ENCODE measurements at places on chromosomes 2 and 18. TPM values are rescaled to one million over a fixed set of nuclear protein-coding genes. Genes with fewer than 3 reads are reported as not detected.

MAPRE3 gene
- 12.0 TPM for total RNA-seq

GRCh38 chr2:15580451-15580850 is 11.2 kb upstream of the DDX1 start:
- H3K4me3 ChIP-seq: no peak overlapping the region
- peaks cover under 1% of the 10 kb centered on the region for H3K27me3 ChIP-seq
- peaks cover 4% of the 10 kb centered on the region for H3K4me1 ChIP-seq

GNLY gene
- not detected for total RNA-seq

GRCh38 chr2:200380833-200381542 is 74.5 kb downstream of the SPATS2L start:
- H3K4me3 ChIP-seq: no peak overlapping the region
- H3K27me3 ChIP-seq: no peaks in the 10 kb centered on the region
- H3K36me3 ChIP-seq: no peaks in the 10 kb centered on the region
- H3K4me1 ChIP-seq: peaks cover 69% of the 10 kb centered on the region
- H3K27ac ChIP-seq: peak overlapping the region; percentile 89
- DNase-seq: no peak

DNA sequence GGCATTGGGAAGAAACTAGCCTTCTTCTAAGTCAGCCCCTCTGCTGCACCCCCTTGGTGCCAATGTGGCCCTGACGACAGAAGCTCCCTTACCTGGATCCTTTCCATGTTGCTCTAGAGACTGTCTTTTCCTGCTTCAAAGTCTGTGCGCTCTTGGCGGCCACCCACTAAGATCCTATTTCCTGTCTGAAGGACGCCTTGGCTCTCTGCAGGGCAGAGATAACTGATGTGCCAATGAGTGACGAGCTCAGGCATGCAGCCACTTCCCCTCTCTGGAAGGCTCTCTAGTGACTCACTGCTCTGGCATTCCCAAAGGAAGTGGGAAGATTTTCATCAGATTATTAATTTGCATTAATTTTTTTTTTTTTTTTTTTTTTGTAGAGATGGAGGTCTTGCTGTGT is 273.5 kb downstream of the CDH20 start:
- H3K27me3 ChIP-seq: no peaks in the 10 kb centered on the region
- H3K27ac ChIP-seq: peak overlapping the region; percentile 96
- DNase-seq: no peak
- peaks cover 74% of the 10 kb centered on the region for H3K4me1 ChIP-seq

ITGB6 gene
- total RNA-seq: 2.3 TPM

GRCh38 chr2:138626148-138626547 is 124.6 kb downstream of the SPOPL start:
- H3K27me3 ChIP-seq: peaks cover 16% of the 10 kb centered on the region
- no peak for DNase-seq
- no peaks in the 10 kb centered on the region for H3K36me3 ChIP-seq
- no peak overlapping the region for H3K27ac ChIP-seq

DNA sequence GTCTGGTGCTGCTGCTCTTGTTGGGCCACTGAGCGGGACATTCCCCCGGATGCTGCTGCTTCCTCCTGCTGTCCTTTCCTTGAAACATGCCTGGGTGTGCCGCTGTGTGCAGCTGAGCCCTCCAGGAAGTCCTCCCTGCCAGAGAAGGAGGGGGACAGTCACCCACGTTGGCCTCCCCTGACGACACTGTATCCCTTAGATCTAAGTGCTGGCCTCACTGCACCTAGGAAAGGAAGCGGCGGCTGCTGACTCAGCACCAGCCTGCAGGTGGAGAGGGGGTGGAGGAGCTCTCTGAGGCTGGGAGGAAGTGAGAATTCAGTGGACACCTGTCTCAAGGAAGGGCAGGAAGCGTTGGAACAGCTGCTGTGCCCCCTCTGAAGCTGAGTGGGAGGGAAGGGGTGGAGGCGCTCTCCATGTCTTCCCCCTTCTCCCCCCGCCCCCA is 239.8 kb downstream of the HAUS1 start:
- H3K36me3 ChIP-seq: no peaks in the 10 kb centered on the region
- H3K27me3 ChIP-seq: peaks cover 8% of the 10 kb centered on the region
- H3K27ac ChIP-seq: no peak overlapping the region
- H3K4me3 ChIP-seq: no peak overlapping the region

REV1 gene
- total RNA-seq: 25.0 TPM

DNA sequence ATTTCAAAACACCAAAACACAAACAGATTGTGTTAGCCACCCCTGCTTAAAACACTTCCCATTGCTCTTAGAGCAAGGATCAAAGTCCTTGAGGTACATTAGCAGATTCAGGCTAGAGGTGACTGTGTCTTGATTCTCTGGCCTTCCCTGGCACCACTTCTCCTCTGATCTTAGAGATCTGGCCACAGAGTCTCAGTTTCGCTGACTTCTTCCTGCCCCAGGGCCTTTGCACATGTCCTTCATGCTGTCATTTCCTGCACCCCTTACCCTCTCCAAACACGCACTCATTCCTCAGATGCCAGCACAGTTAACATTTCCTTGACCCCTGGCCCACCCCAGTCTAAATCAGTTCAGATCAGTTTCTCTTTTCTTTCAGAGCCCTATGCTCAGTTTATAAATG is 16.9 kb downstream of the CXCR4 start:
- no peak overlapping the region for H3K27ac ChIP-seq
- H3K4me3 ChIP-seq: no peak overlapping the region
- no peak for DNase-seq
- no peaks in the 10 kb centered on the region for H3K4me1 ChIP-seq

- H3K4me3 ChIP-seq: peak overlapping the region; percentile 48
- DNase-seq: no peak
- H3K27ac ChIP-seq: peak overlapping the region; percentile 36
- peaks cover 17% of the 10 kb centered on the region for H3K36me3 ChIP-seq
- peaks cover 18% of the 10 kb centered on the region for H3K4me1 ChIP-seq
- H3K27me3 ChIP-seq: no peaks in the 10 kb centered on the region
Observed at GRCh38 chr2:96866586-96866985, 3.3 kb downstream of the SEMA4C start.

- H3K4me1 ChIP-seq: peaks cover 24% of the 10 kb centered on the region
- H3K36me3 ChIP-seq: no peaks in the 10 kb centered on the region
- H3K27ac ChIP-seq: no peak overlapping the region
- DNase-seq: no peak
Observed at GRCh38 chr2:224127871-224128501, 88.9 kb upstream of the SERPINE2 start.

DNA sequence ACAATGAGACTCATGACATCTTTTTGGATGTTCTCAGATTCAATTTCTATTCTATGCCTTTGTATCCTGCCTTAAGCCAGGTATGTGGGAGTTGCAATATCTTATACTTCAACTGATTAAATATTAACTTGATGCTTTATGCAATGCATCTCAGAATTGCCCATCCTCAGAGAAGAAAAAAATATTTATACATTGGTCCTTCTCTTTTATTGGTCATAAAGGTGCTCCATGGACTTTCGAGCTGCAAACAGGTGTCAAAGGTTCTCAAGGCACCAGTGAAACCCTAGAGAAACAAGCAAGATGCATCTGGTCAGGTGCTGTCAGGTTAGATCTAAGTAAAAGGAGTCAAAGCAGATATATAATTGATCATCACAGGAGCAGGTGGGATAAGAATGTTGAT is 690.5 kb downstream of the PLCL1 start:
- H3K36me3 ChIP-seq: no peaks in the 10 kb centered on the region
- H3K4me3 ChIP-seq: no peak overlapping the region
- H3K27me3 ChIP-seq: peaks cover 19% of the 10 kb centered on the region
- H3K4me1 ChIP-seq: peaks cover 3% of the 10 kb centered on the region
- no peak overlapping the region for H3K27ac ChIP-seq

PDE1A gene
- 0.69 TPM for total RNA-seq

DNA sequence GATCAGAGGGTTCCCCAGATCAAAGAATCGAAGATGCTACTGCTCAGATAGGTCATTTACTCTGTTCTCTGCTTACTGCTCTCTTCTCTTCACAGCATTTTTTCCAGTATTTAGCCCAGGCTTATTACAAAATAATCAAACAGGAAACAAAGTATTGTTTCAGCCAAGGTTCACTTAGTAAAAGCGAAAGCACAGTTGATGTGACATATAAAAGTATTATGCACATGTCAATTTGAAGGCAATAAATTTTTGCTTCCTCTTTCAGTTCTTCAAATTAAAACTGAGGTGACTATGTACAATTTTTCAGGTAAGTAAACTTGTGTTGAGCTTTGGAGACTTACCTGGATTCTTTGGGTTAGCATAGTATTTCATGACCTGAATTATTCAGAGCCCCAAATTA is 262.8 kb upstream of the CHST9 start:
- H3K27me3 ChIP-seq: peaks cover 4% of the 10 kb centered on the region
- no peak for DNase-seq
- H3K4me3 ChIP-seq: no peak overlapping the region
- no peaks in the 10 kb centered on the region for H3K4me1 ChIP-seq
- H3K36me3 ChIP-seq: no peaks in the 10 kb centered on the region

ABCA12 gene
- total RNA-seq: 0.27 TPM

DNA sequence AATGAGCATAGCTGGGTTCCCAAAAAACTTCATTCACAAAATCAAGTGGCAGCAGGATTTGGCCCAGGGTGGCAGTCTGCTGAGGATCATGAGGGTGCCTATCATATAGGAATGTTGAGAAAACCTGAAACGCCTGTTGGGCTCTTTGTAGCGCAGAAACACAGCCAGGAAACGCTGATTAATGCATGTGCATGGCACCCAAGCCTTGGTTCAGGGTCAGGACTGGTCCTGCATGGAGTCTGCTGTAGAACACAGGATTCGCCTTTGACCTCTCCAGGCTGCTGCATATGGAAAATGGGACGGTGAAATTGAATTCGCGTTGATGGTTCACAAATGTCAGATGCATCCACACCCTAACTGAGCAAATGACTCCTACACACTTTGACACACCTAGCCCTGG is 227.9 kb upstream of the COPS8 start:
- H3K4me3 ChIP-seq: no peak overlapping the region
- H3K4me1 ChIP-seq: peaks cover 13% of the 10 kb centered on the region
- no peak overlapping the region for H3K27ac ChIP-seq
- H3K36me3 ChIP-seq: peaks cover 2% of the 10 kb centered on the region

- DNase-seq: no peak
- no peaks in the 10 kb centered on the region for H3K27me3 ChIP-seq
- peaks cover 44% of the 10 kb centered on the region for H3K4me1 ChIP-seq
- H3K36me3 ChIP-seq: no peaks in the 10 kb centered on the region
Observed at GRCh38 chr18:13564579-13564978, 161.8 kb downstream of the FAM210A start.

DNA sequence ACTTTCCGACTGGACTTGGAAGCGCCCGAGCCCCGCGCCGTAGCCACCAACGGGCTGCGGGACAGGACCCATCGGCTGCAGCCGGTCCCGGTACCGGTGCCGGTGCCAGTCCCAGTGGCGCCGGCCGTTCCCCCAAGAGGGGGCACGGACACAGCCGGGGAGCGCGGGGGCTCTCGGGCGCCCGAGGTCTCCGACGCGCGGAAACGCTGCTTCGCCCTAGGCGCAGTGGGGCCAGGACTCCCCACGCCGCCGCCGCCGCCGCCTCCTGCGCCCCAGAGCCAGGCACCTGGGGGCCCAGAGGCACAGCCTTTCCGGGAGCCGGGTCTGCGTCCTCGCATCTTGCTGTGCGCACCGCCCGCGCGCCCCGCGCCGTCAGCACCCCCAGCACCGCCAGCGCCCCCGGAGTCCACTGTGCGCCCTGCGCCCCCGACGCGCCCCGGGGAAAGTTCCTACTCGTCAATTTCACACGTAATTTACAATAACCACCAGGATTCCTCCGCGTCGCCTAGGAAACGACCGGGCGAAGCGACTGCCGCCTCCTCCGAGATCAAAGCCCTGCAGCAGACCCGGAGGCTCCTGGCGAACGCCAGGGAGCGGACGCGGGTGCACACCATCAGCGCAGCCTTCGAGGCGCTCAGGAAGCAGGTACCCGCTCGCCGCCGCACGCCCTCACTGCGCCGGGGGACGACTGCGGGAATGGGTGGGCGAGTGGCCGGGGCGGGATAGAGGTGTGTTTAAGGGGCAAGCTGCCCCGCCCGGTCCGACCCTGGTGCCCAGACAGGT is 713 bp downstream of the ATOH8 start:
- H3K4me1 ChIP-seq: peaks cover 31% of the 10 kb centered on the region
- peak overlapping the region; percentile 82 for H3K4me3 ChIP-seq
- H3K27ac ChIP-seq: no peak overlapping the region
- no peak for DNase-seq
- no peaks in the 10 kb centered on the region for H3K36me3 ChIP-seq
- peaks cover 20% of the 10 kb centered on the region for H3K27me3 ChIP-seq

Measured in chondrocyte (in vitro differentiated cells).